Activated CD4-positive, alpha-beta T cell treated with anti-CD3 and anti-CD28 coated beads, Interleukin-2, amount 10 ng/mL, durations not matched to agents 7 days and 5 days (primary cell): ENCODE measurements at places on chromosomes 2 and 18.

DNA sequence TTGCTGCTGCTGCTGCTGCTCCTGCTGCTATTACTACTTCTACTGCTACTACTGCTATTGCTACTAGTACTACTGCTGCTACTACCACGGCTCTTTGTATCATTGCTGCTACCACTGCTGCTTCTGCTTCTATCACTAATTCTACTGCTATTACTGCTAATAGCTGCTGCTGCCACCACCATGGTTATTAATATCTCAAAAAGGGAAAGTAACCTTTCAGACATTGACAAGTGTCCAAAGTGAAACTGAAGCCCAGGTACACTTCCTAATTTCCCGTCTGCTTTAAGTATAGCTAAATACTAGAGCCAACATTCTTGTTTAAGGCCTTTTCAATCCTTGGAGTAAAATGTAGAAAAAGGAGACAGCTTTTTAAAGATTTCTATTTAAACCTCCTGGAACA lies 45.4 kb upstream of the EHBP1 start:
- no peak for DNase-seq

DNA sequence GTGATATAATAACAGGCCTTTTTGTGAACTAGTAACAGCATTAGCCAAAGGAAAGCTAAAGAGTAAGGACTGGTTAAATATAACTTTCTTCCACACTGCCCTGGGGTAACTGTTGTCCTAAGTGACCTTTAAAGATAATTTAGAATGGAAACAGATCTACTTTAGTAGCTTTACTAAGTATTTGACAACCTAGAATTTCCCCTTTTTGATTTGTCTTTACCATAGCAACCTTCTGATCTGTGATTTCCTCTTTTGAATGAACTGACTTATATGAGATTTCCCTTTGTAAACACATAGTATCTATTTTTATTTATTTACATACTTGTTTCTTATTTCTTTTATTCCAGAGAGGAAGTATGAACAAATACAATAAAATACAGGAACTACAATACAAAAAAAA lies 10.5 kb upstream of the KLF7 start:
- no peak for DNase-seq

DNA sequence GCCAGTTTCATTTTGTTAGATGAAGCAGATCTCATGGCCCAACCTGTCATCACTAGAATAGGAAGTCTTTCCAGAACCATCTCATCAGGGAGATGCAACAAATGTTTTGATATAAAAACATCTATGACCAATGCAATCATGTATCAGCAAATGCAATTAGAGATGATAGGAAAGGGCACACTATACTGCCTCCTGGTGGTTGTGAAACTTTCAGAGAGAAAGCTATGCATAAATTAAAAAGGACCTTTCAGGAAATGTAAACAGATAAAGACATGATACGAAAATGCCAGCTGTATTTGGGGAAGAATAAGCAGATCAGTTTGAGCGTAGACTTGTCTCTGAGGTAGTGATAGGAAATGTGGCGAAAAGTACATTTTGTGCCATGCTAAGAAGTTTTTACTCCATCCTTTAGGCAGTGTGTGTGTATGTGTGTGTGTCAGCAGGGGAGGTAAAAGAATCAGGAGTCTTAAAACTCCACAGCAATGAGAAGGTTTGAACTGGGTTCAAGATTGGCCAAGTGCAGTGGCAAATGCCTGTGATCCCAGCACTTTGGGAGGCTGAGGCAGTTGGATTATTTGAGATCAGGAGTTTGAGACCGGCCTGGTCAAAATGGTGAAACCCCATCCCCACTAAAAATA lies 479.3 kb downstream of the CPS1 start:
- no peak for DNase-seq

DNA sequence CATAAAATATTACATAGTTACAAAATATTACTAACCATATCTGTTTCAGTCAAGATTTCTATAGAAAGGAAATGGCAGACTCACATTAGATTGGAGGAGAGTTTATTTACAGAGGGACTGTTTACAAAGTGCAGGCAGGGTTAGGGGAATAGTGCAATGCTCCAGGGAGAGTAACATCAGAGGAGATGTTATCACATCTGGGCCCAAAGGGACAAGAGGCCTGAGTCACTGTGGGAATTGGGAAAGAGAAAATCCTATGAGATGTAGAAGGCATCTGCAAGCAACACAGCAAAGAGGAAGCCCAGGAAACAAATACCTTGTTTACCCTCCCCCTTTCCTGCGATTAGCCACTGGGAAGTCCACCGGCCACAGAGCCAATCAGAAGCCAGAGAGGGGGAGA lies 227.3 kb upstream of the TANK start:
- no peak for DNase-seq

GRCh38 chr2:228417526-228417925 lies 236.0 kb upstream of the SPHKAP start:
- no peak for DNase-seq

DNA sequence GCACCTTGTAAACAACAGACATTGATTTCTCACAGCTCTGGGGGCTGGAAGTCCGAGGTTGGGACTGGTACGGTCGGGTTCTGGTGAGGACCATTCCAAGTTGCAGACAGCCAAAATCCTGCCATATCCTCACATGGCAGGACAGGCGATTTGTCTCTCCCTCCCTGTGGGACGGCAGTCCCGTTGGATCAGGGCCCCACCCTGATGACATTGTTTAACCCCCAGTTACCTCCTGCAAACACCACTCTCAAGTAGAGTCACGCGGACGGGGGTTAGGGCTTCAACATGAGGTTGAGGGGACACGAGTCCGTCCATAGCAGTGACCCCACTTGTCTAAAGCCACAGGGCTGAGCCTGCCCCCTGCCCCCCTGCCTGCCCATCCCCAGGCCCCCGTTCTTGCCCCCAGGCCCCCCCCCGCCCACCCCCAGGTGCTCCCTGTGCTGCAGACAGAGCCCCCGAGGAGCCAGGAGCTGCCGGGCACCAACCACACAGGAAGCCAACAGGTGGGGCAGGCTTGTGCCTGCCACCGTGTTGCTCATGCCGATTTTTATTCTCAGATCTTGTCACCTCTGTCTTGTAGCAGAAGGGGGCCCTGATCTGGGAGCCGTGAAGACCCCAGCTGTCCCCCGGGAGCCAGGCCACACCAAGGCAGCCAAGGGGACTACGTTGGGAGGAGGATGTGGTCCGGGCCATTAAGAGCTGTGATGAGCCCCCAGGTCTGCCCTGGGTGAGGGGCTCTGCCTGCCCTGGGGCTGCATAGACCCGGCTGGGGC lies 82.2 kb downstream of the NFATC1 start:
- no peak for DNase-seq

DNA sequence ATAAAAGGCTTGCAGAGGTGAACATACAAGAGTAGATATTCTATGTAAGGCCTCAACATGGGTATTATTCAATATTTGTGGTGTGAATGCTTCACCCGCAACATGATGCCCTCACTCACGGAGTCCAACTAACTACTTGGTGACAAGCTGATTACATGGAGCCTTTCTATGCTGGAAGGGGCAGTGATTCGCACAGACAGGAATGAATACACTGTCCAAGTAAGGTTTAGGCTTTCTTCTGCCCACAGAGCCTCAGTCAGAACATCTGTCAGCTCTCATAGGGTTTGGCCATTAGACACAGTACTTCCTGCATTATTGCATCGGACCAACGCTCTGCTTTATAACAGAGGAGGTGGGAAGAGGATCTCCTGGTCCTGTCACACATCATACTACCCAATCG lies 80.3 kb upstream of the SLC35G4 start:
- DNase-seq = no peak

GRCh38 chr2:10918661-10919409 lies 7.1 kb downstream of the KCNF1 start:
- DNase-seq = no peak

DNA sequence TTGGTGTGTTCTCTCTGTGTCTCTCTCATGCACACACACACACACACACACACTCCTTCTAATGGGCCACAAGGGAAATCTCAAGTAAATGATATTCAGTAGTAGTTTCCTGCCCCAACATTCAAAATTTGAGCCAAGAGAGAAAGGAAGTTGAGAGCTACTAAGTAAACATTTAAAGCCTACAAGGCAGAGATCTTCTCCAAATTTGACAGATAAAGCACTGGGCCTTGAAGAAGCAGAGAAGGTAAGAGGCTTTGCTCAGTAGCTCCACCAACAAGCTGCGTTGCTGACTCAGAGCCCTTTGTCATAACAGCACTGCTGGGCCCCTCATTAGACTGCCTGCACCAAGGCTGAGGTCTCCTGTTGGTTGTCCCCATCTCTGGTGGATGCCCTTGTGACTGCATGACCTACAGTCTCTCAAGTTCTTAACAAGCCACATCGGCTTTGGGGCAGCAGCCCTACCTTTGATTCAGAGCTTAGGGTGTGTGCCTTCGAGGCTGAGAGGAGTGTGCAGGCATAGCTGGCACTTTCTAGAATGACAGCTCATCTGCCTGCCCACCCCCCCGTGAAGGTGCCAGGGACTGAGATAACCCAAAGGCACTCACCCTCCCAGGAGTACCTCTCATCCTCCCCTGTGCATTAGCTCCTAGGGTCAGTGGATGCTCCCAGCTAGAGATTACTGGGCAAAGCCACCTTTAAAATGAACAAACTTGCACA lies 32.3 kb upstream of the NEB start:
- no peak for DNase-seq

GRCh38 chr2:151343073-151343472 lies 14.3 kb upstream of the TNFAIP6 start:
- DNase-seq = no peak

GRCh38 chr2:219107758-219108157 lies 47.0 kb upstream of the IHH start:
- no peak for DNase-seq

GRCh38 chr2:204486805-204487204 lies 58.5 kb upstream of the PARD3B start:
- DNase-seq = no peak

- no peak for DNase-seq
Measured at GRCh38 chr2:86118130-86118529, 12.1 kb downstream of the PTCD3 start.

GRCh38 chr2:165518611-165519010 lies 49.1 kb downstream of the CSRNP3 start:
- no peak for DNase-seq

DNA sequence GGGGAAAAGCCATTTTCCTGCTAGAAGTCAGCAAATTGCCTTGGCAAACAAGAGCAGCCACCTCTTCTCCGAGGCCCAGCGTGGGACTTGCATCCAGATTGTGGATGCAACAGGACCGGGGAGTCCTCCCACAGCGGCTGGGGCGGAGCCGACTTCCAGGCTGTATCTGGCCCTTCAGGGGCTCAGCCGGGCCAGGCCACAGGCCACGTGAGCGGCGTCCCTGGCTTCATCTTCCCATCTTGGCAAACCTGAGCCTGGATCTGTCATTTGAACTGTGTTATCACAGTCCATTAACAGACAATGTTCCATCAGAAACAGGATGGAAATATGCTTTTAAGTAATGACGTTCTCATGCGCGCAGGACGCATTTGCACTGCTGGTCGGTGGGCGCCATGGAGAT lies 483.5 kb upstream of the SALL3 start:
- no peak for DNase-seq

DNA sequence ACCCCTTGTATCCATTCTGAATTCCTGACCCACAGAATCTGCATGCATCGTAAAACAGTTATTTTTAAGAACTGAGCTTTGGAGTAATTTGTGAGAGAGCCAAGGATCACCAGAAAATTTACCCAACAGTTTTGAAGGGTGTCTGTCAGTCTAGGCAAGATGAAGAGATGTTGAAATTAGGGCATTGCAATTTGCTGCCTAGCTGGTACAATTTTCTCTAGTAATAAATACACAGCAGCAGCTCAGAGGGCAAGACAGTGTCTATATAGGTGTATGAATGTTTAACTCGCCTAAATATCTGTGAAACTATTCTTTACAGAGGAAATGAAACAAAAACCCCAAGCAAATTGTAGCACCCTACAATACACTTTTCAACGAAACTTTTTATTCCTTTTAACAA lies 377.8 kb upstream of the POU3F3 start:
- DNase-seq = no peak

DNA sequence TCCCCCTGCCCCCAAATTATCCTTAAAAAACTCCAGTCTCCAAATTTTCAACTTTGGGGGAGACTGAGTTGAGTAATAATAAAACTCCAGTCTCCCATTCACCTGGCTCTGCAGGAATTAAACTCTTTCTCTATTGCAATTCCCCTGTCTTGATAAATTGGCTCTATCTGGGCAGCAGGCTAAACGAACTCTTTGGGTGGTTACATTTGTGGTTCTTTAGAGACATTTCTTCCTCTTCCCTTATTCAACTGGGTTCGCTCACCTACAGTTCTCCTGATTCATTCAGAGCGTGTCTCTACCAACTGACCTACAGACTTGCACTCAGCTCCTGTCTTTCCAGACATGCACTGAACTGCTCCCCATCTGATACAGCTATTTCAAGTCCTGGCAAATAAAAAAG lies 17.1 kb upstream of the SOCS6 start:
- DNase-seq = no peak

DNA sequence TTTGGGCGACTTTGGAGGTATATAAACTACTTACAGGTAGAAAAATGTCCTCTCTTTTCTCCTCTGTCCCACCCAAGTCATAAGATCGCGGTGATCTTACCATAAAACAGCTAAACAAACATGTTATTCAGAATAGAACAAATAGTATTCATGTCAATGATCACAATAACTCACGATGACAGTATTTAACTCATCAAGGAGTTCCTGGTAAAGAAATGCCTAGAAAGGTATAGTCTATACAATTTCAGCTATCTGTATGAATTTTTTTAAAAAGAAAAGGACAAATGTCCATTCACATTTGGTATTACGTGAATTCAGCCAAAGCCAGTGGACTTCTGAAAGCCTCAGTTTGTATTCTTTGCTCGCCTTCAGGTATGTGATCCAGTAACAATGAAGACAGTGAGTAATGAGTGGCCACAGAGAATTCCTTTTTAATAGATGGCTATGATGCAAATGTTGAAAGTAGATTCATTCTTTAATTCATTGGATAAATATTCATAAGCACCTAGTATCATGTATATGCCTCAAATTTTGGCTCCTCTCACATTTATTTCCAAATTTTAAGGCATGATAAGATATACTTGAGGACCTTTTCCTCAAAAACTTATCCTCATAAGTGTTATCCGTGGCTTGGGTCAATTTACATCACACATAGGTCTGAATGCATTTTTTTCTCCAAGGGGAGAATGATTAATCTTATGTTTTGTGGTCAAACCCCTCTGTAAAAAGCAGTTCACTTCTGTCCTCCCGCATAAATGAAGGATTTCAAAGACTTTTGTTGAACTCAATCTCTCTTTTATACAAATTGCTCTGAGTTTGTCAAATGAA lies 20.3 kb downstream of the ABCB11 start:
- DNase-seq = no peak

GRCh38 chr2:174326161-174327020 lies 8.4 kb upstream of the SP9 start:
- DNase-seq = no peak

DNA sequence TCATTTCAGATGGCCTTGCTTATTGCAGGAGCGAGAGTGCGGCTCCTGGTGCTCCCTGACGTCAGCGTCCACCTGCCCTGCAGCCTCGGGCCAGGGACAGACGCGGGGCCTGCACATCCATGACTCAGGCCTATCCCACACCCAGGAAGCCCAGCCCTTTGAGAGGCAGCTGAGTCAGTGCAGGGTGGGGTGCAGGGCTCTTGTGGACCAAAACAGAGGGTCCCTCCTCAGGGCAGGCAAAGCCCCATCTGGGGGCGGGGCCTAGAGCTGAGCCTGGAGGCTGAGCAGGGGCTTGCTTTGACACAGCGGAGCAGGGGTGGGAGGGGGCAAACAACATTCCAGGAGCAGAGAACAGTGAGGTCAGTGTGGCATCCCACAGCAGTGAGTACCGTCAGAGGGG lies 7.7 kb upstream of the ARHGEF4 start:
- DNase-seq = no peak

- DNase-seq = no peak
Measured at GRCh38 chr18:57747809-57748680, 55.1 kb downstream of the ATP8B1 start.
